Mesenteric fat pad (tissue), 1 donor: ENCODE measurements at places on chromosomes 6 and 20. TPM values are rescaled to one million over a fixed set of nuclear protein-coding genes. Genes with fewer than 3 reads are reported as not detected.

- no peak for DNase-seq
Observed at GRCh38 chr6:146891615-146892265, 293.0 kb downstream of the ADGB start.

GRCh38 chr20:4569092-4569491 is 152.6 kb upstream of the PRND start:
- DNase-seq, result no peak

DNA sequence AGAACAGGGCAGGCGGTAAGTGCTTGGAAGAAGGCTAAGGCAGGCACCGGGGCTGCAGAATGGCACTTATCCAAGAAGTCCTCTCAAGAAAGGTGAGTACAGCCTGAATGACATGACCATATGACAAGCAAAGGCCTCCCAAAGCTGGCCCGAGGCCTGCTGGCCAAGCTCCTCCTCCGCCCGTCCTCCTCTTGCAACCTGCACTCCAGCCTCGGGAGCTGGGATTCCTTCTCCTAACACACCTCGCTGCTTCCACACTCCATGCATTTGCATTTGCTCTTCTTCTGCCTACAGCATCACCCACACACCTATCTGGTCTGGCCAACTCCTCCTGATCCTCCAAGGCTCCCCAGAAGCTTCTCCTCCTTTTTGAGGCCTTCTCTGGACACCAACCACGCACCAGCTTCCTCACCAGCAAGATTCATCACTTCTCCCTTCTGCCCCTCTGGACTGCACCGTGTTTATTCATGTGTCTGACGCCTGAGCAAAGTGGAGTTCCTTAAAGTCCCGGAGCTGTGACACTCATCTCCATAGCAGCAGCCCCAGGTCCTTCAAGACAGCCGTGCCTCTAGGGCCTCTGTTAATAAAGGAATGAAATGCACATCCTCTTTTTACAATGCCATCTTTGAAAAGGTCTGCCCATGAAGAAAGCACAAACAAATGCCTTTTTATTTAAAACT is 32.3 kb downstream of the CNKSR3 start:
- DNase-seq, result no peak

- DNase-seq, result no peak
Observed at GRCh38 chr6:2147766-2148448, 97.5 kb downstream of the GMDS start.

DNA sequence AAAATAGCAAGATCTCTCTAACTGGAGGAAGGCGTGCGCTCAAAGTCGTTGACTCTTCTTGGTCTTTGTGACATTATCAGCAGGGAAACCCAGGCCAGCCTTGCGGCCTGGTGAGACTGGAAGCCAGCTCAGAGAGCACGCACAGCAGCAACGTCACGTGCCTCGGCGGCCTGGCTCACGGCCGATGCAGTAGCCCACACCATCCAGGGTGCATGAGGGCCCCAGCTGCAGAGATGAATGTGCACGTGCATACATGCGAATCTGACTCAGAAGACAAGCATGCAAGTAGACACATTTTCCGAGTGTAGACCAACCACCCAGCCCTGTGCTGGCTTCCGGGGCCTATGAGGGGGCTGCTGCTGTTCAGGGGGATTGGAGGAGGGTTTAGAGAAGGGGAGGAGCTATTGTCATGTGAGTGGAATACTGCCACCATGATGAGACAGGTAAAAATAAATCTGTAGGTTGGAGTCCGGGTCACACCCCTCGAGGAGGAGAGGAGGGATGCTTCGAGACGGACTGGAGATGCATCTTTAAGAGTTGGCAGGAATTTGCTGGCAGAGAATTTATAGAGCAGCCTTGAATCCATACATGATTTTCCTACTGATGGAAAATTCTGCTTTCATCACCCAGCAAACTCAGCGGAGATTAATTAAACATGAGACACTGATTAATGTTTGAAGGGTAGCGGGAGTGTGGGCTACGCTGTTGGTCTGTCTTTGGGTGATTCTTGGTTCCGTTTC is 388.2 kb downstream of the CDH4 start:
- no peak for DNase-seq

The RAET1L gene
- not detected for total RNA-seq

The MYT1 gene
- not detected for total RNA-seq

DNA sequence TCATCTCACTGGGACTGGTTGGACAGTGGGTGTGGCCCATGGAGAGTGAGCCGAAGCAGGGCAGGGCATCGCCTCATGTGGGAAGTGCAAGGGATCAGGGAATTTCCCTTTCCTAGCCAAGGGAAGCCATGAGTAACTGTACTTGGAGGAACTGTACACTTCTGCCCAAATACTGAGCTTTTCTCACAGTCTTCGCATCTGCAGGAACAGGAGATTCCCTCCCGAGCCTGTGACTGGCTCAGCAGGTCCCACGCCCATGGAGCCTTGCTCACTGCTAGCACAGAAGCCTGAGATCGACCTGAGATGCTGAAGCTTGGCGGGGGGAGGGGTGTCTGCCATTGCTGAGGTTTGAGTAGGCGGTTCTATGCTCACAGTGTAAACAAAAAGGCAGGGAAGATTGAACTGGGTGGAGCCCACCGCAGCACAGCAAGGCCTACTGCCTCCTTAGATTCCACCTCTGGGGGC is 10.4 kb upstream of the CALHM5 start:
- no peak for DNase-seq

DNA sequence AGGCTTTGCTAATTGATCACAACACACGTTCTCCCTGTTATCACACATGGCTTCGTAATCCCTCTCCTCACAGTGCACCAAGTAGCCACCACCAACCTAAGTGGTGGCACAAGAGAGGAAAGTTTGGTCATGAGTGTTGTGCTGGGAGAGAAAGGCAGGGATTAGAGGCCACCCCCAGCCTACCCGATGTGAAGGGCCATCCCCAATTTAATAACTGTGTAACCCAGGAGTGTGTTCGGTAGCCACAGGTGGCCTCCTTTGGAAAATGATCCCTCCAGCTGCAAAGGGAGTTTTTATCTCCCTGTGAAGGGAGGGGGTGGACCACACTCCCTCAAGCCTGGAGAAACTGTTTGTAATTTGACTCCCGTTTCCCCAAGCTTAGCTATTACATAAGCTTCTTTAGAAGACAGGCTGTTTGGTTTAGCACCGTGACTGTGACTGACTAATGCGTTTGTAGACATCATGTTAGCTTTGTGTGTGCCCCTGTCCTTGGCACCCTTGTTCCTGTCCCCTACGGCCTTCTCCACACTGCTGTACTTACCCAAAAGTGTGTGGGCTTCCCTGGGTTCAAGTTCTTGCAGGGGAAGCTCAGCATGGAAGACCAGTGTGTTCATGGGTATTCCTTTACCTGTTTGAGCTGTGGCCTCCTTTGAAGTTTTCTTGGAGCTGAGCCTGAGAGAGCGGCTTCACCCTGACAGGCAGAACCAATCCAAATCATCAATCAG is 20.6 kb downstream of the PPP1R16B start:
- no peak for DNase-seq

DNA sequence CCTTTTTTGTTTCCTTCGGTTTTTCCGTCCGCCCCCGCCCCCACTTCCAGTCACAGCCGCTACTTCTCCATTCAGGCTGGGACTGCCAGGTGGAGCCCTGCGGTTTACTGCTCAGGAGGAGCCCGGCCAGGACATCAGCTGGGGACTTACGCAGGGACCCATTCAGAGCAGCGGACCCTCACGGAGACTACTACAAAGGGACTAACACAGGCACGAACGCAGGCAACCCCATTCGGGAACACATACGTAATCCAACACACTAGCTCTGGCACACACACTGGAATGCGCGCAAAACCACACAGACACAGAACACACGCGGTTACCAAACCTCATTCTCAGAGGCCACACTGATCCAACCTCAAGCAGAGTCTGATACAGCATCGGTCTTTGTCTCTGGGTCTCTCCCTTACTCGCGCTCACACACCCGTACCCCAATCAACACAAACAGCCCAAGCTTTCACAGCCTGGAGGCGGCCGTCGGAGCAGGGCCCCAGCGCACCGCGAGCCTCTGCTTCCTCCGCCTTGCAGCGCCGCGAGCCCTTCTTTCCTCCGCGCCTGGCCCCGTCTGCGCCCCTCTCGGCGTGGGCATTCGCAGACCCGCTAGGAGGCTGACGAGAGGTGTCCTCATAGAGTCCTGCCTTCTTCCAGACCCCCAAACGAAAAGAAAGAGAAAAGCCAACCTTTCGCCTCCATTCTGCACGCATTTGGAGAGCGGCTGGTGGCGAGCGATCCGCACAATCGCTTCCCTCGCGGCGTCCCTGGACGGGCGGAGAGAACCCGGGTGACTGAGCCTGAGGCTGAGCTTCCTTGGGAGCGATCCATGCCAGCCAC is 1.1 kb upstream of the SLC32A1 start:
- DNase-seq, result no peak

The GNRH2 gene
- total RNA-seq, result not detected

DNA sequence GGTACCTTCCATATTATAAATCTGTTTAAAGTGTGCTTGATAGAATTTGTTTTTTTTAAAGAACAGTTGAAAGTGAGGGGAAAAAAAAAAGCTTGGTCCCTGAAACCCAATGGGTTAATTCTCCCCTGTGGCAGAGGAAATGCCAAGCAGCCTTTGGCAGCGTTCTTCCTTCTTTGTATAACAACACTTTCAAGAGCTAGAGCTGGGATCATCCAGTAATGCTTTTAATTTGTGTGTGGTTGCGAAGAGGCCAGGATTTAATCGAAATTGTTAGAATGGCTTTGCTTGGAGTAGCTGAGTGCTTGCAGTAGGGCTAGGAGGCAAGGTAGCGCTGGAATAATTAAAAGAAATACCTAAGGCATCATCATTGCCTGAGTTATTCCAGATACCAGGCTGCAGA is 692.0 kb downstream of the DHX35 start:
- DNase-seq, result no peak

- DNase-seq, result no peak
Observed at GRCh38 chr6:50927800-50928199, 109.1 kb downstream of the TFAP2B start.

- DNase-seq, result no peak
Observed at GRCh38 chr6:33696548-33697518, 14.7 kb downstream of the UQCC2 start.

DNA sequence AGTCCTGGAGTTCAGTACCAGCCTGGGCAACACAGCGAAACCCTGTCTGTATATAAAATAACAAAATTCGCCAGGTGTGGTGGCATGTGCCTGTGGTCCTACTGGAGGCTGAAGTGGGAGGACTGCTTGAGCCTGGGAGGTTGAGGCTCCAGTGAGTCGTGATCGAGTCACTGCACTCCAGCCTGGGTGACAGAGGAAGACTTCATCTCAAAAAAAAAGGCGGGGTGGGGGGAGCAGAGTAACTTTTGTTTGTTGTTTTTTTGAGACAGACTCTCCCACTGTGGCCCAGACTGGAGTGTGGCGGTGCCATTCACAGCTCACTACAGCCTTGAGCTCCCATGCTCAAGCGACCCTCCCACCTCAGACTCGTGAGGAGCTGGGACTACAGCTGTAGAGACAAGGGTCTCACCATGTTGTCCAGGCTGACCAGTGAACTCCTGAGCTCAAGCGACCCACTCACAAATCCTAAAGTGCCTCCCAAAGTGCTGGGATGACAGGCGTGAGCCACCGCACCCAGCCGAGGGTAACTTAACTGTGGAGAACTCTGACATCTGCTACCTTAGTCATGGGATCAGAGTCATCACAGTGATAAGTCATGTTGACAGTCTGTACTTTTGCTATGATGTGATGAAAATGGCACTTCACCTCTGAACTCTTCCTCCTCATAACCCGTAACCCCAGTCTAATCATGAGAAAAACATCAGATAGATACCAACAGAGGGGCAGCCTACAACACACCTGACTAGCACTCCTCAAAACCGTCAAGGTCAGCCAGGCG is 16.5 kb downstream of the PEDS1 start:
- DNase-seq, result no peak

DNA sequence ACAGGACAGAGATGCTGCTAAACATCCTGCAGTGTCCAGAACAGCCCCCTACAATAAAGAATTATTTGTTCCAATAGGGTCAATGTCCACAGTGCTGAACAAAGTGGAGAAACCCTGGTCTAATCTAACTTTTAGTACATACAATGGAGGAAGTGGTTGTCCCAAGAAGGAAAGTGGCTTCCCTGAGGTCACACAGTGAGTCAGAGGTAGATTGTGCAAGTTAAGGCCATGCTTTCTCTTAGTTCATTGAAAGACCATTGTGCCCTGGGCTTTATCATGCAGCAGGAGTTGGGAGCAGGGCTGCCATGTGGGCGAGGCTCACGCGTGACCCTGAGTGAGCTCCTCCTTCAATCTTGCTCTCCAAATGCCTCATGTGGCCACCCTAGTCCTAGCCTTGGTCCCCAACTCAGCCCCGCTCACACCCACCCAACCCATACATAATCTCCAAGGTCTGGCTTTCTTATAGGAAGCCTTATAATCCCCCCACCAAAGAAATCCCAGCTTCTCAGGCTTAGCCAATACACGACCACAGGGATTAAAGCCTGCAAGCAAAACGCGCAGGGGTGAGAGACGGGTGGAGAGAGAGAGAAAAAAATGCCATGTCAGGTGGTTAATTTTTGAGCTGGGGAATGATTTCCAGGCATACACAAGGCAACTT is 19.9 kb downstream of the SLC13A3 start:
- no peak for DNase-seq

The EEF1E1 gene
- 12.7 TPM for total RNA-seq

The BNIP5 gene
- total RNA-seq, result not detected

- DNase-seq, result no peak
Observed at GRCh38 chr20:49384437-49385434, 97.7 kb downstream of the KCNB1 start.

The CLPSL2 gene
- total RNA-seq, result not detected

DNA sequence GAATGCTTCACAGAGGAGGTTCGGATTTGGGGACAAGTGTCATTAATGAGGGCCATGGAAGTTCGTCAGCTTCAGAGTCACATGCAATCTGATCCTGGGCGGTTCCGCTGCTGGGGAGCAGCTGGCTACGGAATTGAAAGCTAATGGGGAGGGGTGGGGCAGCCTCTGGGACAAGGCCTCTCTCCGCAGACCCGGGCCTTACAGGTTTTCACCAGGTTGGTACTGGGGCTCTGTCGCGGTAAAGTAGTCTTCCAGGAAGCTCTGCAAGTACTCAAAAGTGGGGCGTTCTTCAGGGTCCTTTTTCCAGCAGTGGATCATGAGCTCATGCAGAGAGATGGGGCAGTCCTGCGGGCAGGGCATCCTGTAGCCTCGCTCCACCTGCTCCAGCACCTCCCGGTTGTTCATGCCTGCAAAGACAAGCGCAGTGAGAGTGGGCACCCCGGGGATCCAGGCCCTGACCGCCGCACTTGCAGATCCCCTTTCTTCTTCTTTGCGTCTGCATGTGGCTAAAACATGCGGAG is 55.9 kb upstream of the TRAF3IP2 start:
- no peak for DNase-seq

The PRL gene
- 0.58 TPM for total RNA-seq

DNA sequence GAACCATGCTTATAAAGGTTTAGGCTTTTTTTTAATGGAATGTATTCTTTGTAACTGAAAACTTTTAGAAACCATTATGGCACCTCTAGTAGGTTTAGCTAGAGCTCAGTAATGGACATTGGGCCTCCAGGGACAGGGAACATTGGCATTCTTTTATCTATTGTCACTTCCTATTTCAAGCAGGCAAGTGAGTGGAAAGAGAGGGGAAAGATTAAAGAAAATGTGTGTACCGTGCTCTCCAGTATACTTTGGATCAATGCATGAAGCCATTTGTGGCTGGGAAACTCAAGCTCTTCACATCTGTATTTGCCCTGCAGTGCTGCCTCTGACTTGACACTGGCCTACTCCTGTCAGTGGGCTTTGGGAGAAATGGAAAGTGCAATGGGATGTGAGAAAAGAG is 18.6 kb downstream of the RBM24 start:
- no peak for DNase-seq
